Mammary epithelial cell (primary cell): ENCODE measurements at places on chromosomes 3 and 15. TPM values are rescaled to one million over a fixed set of nuclear protein-coding genes. Genes with fewer than 3 reads are reported as not detected.

The ANKRD63 gene
- total RNA-seq = not detected

DNA sequence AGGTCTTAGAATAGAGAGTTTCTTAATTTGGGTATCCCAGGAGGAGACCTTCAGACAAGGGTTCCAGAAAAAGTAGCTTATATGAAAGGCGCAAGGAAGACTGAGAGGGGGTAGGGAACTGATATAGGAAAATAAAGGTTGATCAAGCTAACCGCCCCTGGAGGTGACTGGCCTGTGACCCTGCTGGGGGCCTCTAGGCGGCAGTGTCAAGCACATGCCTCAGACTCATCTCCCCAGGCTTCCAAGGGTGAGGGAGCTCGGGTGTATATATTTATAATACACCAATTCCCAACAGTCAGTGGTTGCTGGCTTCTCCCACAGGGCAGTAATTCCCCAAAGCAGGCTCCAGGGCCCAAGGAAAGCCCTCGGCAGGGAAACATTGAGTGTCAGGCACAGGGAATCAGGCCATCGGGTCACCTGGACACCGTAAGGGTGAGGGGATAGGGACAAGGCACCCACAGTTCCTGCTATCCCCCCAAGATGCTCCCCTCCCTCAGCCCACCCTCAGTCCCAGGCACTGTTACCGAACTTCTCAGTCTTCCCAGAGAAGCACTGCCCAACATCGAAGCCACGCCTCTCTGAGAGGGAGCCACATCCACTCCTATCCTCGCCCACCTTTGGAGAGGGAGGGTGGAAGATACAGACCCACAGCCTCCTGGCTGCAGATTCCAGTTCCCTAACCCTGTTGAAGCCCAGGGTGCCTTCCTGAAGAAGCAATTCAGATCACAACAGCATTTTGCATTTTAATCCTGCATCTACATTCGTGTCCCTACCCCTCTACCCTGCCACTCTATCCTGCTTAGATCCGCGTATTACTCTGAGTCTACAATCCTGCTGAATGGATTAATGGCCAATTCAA lies 19.5 kb upstream of the CAV3 start:
- no peak for DNase-seq

GRCh38 chr3:16893618-16894200 lies 9.0 kb downstream of the PLCL2 start:
- no peak for DNase-seq

GRCh38 chr3:160400702-160401150 lies 1.3 kb downstream of the SMC4 start:
- peak; percentile 21 for DNase-seq

GRCh38 chr15:92124657-92125010 lies 269.0 kb upstream of the ST8SIA2 start:
- no peak for DNase-seq

DNA sequence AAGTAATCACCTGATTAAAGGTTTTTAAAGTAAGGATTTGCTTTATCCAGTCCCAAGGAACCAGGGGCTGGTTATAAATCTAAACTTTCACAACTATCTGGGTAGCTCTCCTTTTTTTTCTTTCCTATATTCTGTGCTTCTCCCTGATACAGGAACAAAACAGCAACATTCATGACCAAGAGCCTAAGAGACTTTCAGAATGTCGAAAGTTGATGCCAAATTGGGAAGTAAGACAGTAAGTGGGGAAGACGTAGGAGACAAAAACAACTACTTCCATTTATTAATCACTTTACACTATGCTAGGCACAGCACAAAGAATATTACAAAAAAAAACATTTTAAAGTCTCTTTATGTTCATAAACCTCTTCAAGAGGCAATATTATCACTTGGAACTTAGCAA lies 211.6 kb downstream of the MAGI1 start:
- DNase-seq = no peak
